ENCODE measurements at places on chromosomes 12 and 14.

DNA sequence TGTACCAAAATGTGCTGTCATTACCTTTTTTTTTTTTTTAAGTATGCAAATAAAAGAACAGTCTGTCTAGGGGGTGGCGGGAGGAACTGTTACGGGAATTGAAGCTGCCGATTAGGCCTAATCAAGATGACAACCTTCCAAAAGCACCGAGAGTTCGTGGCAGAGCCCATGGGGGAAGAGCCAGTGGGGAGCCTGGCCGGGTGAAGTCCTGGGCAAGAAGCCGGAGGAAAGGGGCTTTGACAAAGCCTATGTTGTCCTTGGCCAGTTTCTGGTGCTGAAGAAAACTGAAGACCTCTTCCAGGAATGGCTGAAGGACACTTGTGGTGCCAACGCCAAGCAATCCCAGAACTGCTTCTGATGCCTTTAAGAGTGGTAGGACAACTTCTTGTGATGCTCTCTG, 42.6 kb downstream of the ACTN1 start:
- no peak for DNase-seq

DNA sequence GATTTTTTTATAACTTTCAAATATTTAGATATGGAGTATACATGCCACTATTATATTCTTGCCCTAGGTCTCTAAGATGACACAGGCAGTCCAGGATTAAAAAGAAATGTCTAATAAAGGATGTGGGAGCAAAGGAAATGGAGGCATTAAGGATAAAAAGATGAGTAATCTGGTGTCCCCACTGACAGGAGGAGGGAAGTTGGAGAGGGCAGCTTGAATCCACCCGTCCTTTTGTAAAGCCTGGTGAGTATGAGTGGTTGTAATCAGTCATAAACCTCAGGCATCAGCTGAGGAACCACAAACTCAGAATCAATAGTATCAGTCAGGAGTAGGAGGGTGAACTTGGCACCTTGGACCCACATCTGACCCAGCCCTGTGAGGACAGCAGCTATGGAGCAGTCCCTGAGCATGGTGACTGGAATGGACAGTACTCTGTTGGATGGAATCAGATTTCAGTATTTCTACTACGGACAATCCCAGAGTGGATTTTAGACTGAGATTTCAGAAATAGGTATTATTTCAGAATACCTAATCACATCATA, 100.5 kb downstream of the EXOC5 start:
- DNase-seq: no peak

GRCh38 chr12:27338473-27338872, 5.8 kb downstream of the BMAL2 start:
- no peak for DNase-seq

- DNase-seq: no peak
These were observed 151.5 kb downstream of the ATXN7L3B start for GRCh38 chr12:74689071-74689655.

- DNase-seq: no peak
These were observed 1127.9 kb downstream of the VRK1 start for GRCh38 chr14:97924922-97925613.

GRCh38 chr12:118107011-118107410, 3.2 kb upstream of the VSIG10 start:
- no peak for DNase-seq

DNA sequence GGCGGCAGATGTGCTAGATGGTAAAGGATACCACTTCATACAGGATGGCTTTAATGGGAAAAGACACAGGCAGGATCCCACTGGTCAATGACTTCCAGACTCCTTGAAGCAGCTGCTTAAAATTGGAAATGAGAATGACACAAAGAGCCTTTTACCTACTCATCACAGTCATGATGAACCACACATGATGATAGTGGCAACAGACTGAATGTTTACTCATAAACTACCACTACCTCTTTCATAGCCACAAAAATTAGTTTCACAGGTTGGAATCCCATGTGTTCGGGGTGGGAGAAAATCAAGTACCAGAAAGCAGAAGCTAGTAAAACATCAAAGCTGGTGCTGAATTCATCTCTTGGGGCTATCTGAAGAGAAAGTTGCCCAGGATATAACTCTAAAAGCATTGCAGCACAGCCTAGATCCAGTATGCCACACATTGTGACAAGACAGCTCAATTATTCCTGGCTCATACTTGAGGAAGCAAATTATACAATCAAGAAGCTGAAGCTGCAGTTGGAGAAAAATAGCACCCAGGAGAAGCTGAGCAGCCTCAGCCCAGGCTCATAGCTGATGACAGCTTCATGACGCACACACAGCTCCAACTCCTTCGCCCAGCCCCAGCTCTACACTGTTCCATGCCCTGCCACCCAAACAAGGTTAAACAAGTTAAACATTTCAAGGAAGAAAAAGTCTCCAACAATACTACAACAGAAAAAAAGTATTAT, 29.0 kb upstream of the C12orf50 start:
- no peak for DNase-seq

DNA sequence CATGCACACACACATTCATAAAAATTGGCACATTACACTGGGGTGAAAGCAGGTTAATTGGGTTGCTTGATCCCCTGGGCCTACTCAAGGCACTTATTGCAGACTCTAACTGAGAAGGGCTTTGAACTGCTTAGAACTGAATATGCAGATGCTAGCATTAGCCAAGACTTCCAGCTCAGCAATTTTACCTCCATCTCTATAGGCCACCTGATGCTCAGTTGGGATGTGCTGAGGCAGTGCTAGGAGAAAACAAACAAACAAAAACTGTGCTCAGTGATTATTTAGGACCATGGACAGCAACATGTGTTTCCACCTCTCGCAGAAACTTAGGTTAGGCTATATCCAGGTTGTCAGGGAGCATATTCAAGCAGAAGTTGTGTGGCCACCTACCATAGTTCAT, 124.8 kb upstream of the WSCD2 start:
- DNase-seq: no peak

DNA sequence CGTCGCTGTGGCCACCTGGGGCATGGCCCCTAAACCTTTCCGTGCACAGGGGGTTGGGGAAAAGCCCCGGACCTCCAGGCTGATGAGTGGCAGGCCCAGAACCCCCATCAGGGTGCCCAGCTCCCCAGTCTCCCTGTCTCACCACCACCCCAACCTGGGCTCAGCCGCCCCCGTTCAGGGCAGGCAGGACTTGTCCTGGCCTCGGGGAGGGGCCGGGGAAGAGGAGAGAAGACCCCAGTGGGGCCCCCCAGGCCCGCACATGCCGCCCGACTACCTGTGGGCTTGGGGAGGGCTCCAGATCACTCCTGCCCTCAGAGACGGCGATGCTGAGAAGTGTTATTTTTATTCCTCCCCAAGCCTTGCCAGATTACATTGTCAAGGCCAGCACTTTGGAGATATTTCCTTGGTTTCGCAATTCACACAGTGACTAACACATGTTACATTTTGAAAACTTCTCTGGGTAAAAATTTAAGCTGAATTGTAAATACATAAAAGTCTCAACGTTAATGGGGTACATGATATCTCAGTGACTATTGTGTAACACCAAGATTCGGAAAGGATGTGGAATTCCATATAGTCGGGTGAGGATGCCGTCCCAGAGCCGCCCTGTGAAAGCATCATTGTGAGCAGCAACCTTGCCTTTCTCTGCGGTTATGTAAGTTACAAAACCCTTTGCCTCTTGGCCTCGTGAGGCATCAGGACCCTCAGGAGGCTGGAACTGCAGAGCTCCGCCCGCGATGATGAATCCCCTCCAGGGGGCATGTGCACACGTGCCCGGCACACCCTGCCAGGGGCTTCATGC, 85.6 kb upstream of the DIO3 start:
- no peak for DNase-seq

DNA sequence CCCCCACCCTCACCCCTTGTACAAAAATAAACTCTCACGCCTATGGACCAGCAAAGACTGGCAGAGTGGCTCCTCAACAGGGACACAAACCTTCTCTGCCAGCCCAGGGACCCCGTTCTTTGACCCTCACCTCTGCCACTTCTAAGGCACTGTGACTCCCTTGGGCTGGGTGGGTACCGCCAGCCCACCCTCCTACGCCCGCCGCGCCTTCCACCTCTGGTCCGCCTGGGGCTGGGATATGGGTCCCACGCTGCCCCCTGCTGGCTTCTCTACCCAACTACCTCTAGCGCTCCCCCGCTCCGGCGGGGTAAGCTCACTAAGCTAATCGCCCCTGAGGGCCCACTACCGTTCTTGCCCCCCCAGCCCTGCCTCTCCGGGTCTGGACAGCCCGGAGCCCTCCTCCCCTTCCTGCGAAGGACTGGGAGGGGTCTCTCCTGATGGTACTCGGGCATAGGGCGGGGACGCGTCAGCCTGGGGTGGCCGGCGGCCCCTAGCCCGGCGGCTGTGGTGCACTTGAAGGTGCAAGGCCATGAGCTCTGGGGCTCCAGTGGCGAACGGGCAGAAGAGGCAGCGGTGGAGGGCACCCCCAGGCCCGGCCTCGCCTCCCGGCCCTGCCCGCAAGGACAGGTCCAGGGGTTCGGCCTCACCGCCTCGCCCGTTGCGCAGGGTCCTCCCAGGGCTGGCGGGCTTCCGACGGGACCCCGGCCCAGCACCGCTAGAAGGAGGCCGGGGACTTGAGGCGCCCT, 8.1 kb downstream of the ZNF219 start:
- no peak for DNase-seq

DNA sequence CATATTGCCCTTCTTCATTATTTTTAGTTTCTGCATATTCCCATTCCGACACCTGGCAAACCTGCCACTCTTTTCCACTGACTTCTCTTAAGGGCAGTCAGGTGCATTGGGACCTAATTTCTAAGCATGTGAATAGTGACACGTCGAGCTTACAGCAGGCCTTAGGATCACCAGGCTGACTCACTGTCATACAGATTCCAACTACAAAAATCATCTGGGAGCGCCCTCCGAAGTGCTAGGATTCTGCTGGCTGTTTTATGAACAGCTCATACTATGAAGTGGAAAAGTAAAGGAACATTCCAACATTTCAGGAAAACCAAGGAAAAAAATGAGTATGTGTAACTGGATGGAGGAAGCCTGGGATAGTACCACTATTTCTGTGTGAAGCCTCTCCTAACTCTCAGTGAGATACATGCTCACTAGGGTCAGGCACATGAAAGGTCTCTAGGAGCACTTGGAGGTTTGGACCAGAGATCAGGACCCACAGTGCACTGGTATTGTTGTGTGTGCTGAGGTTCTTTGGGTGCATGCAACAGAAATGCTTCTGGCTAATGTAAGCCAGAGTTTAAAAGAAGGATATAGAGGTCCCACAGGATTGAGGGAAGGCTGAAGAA, 257.4 kb downstream of the ZFP36L1 start:
- DNase-seq: no peak

DNA sequence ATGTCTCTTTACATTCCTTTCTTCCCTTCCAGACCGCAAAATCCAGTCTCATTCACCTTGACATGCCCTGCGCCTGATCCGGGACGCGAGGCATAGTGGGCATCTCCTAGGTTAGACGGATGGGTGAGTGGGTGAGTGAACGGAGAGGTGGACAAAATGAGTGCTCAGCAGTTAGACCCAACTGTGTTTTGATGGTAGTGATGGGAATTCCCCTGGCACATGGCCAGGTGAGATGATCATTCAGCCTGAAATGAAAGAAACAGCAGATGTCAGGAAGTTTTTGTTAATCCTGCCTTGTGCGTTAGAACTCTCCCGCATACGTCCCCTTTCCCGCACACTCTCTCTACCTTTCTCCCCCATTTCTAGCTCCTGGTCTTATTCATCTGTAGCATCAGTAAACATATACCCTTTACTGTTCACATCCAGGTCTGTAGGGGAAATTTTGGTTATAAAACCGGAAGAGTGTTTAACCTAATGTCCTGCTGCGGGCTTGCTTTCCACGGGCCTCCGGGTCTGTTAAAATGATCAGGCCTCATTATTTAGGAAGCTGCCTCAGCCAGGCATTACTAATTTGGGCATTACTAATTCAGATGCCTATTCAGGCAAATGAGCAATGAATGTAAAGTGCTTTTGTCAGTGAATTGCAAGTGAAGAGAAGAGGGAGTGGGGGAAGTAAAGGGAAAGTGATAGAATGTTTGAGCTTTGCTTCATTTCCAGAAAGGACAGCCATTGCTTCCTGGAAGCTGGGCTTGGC, 172.8 kb downstream of the ETV6 start:
- DNase-seq: peak; percentile 24

- no peak for DNase-seq
These were observed 7.6 kb downstream of the GPR65 start for GRCh38 chr14:88012495-88012894.

DNA sequence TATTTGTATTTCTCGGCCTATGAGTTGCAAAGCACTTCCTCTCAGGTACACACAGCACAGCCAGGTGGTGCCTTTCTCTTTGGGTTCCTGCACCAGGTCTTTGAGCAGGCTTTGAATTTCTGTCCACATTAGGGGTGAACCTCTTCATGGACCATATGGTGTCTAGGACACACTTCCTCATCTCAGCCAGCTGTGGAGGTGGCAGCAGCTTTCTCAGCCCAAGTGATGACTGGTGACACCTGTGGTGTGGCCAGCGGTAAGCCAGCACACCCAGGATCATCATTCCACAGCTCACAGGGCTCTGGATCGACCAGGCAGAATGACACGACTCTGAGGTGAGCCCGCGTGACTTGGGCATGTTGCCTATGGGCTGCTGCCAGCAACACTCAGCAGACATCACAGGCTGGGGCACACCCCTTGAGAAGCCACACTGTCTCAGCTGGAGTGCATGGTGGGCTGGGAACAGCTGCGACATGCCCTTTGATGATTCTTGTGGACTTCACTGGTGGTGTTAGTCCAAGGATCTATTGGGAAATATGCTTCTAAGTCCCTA, 36.8 kb downstream of the SLC5A8 start:
- no peak for DNase-seq

DNA sequence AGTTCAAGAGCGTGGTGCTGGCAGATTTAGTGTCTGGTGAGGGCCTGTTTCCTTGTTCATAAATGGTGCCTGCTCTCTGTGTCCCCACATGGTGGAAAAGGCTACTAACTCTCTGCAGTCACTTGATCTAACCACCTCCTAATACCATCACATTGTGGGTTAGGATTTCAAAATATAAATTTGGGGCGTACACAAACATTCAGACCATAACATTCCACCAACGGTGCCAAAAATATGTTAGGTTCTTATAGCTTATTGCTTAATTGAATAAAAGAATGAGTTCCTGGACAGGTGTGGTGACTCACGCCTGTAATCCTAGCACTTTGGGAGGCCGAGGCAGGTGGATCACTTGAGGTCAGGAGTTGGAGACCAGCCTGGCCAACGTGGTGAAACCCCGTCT, 3.4 kb upstream of the DYRK2 start:
- no peak for DNase-seq

GRCh38 chr14:99321236-99321925, 49.4 kb upstream of the BCL11B start:
- DNase-seq: no peak
